ENCODE measurements at places on chromosomes 1 and 21.

DNA sequence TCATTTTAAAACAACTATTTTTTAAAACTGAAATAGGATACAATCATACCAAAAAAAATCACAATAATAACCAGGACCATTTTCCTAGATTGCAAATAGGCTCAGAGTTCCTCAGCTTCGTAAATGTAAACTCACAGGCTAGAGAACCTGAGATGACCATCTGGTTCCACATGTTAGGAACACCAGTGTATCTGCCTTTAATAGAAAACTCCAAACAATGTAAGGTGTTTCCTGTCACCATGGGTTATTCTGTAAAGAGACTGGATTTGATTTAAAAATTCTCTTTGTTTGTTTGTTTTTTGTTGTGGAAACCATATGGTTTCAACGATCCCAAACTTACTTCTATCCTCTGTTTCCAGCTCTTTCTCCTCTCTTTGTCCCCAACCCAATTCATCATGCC is 197.5 kb downstream of the ZZZ3 start:
- DNase-seq, result no peak

- no peak for DNase-seq
These were observed 3.8 kb upstream of the LRRC8C start for GRCh38 chr1:89629146-89629545.

DNA sequence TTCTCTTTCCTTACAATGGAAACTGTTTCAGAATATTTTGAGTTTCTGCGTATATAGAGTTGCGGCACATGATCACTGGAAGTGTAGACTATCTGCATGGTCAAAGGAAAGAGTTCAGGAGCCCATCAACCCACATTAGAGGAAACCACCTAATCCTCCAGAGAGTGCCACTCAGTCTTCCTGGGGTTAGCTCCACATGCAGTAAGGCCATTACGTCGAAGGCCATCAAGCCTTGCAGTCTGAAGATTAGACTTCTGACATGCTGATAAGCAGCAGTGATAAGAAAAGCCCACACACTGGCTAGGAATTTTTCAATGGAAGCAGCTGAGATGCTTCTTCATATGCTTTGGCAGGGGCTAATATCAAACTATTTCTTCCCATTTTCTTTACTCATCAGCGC is 7.6 kb downstream of the ZNF669 start:
- no peak for DNase-seq

DNA sequence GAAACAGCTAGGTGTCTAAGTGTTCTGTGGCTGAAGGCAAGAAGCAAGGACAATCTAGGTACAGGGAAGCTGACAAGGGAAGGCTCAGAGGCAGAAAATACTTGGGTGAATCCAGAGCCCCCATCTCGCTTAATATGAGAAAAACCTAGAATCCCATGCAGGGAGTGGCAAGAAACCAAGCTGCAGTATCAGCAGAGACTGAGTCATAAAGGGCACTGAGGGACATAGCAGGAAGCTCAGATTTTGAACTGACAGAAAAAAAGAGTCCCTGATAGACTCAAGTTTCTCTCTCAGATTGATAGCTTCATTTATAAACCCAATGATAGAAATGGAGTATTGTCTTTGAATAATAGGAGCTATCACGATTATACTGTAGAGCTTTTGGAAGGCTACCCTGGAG is 77.3 kb upstream of the KCNJ15 start:
- no peak for DNase-seq

DNA sequence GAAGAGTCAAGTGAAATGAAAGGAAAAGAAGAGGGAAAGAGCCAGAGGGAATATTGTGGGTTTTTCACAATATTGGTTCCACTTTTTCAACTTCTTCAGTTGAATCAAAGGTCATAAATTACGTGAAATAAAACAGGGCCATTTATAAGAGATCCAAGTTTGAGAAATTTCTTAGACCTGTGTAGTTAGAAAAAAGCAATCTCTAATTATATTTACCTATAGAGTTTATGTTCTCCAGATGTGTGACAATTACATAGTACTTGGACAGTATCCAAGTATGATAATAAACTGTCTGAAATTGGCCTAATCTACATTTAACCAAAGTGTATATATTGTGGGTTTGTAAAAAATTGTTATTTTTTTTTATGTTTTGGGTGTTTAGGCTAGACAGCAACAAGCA is 14.4 kb downstream of the DR1 start:
- no peak for DNase-seq

DNA sequence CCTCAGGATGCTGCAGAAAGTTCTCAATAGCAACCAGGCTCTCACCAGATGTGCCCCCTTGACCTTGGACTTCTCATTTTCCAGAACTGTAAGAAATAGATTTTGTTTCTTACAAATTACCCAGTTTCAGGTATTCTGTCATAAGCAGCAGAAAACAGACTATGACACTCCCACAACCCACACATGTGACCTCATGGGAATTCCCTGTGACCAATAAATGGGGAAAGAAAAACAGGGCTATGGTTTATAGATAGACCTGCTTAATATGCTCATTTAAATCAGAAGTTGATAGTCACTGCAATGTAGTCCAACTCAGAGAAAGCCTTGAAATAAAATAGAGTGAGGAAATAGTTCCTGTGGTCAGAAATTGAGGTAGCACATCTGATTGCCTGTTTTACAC is 380.9 kb upstream of the PTBP2 start:
- DNase-seq, result no peak

DNA sequence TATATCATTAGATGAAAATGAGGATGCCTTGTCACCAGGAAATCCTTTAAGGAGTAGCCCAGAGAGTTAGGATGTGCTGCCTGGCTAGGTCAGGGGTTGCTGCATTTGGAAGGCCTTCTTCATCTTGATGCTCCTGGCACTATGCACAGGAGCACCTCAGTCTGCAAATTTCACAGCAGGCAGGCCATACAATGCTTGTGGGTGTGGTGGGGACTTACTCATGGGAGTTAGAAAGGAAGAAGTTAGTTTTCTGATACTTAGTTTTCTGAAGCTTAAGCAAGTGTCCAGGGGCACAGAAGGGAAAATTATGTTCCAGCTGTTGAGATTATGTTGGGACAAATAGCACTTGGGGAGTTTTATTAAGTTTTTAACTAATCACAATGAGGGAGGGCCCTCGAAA is 11.4 kb downstream of the HLX start:
- no peak for DNase-seq

- DNase-seq, result no peak
These were observed 61.8 kb downstream of the DISP3 start for GRCh38 chr1:11540773-11541160.

GRCh38 chr1:181160998-181161870 is 72.7 kb downstream of the IER5 start:
- DNase-seq, result no peak

DNA sequence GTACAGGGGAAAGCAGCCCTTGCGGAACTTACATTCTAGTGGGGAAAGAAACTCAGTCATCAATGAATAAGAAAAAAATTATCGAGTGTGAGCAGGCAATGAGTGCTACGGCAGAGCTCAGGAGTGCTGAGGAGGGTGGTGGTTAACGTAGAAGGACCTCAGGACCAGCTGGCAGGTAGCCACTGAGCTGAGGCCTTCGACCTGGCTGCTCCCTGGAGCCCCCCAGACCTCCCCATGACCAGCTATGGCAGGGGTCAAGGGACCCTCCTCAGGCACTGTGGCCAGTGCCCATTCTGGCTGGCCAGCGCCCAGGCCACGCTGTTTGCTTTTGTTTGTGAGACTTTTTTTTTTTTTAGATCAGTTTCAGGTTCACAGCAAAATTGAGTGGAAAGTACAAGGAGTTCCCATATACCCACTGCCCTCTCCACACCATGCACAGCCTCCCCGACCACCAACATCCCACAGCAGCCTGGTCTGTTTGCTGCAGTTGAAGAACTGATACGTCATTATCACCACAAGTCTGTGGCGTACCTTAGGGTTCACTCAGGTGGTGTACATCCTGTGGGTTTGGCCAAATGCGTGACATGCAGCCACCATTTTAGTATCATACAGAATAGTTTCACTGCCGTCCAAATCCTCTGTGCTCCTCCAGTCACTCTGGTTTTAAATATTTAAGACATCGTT is 11.8 kb upstream of the TTC22 start:
- DNase-seq, result no peak

DNA sequence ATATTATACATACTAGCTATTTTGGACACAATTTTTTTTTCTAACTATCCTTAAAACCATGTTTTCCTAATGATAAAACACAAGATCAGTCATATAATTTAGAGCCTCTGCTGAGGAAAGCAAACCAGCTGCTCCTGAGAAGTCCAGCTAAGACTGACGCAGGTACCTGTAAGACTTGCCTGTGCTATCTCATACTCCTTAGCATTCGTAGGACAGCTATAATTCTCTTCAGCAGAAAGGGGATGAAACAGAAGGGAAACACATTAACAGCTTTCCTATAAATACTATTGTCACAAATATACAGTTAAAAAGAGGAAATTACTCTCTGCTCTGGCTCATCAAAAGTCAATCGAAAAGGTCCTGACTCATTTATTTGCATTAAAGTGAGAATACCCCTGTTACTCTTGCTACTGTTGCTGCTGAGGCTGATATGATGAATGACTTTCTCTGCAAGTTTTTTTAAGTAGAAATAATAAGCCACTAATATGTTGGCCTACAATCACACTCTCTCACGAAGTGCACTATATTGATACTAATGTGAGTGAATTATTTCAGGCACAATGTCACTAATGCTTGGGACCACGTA is 757.1 kb downstream of the KCNT2 start:
- DNase-seq, result no peak
